ENCODE measurements at places on chromosomes 12 and 14.

GRCh38 chr12:42407306-42407705 is 81.3 kb downstream of the PPHLN1 start:
- no peak for DNase-seq

DNA sequence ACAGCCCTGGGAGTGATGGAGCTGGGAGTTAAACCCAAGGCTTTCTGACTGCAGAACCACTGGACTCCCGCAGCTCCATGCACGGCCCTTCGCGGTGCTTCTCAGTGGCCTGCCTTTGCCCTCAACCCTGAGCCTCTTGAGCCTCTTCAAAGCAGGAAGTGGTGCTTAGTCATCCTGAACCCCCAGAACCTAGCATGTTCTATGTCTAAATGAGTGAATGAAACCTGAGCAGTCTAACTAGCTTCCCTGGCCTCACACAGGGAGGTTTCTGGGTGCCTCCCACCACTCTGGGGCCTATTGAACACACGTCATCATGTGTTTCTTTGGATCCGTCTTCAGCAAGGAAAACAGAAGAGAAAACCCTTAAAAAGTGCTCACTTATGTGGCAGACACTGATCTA is 117.9 kb upstream of the SFSWAP start:
- DNase-seq = no peak

- no peak for DNase-seq
These were observed 165.4 kb downstream of the FLRT2 start for GRCh38 chr14:85695300-85695699.

- DNase-seq = no peak
These were observed 439.4 kb upstream of the DCN start for GRCh38 chr12:91622037-91622436.

DNA sequence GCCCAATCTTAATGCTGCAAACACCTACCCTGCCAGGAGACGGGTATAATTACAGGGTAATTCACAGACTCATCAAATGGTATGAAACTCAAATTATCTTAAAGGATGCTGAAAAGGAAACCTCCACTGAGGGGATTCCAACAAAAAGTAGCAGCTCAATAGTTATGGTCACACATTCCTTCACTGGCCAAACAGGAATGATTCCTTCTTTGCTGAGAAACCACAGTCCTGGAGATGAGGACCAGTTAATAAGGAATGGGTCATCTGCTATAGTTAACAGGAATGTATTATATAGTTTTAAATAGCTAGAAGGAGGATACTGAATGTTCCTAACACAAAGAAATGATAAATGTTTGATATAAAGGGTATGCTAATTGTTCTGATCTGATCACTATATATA is 136.9 kb downstream of the STXBP6 start:
- no peak for DNase-seq

- DNase-seq = no peak
These were observed 33.8 kb upstream of the SLC25A3 start for GRCh38 chr12:98559666-98560065.

- no peak for DNase-seq
These were observed 144.4 kb downstream of the AKAP6 start for GRCh38 chr14:32473464-32473855.

- no peak for DNase-seq
These were observed 14.0 kb downstream of the SYNE3 start for GRCh38 chr14:95502381-95502950.

GRCh38 chr14:75088153-75088552 is 18.7 kb downstream of the ZC2HC1C start:
- no peak for DNase-seq

All from aorta (tissue), 5 donors.